ENCODE measurements at places on chromosomes 7 and 10.

DNA sequence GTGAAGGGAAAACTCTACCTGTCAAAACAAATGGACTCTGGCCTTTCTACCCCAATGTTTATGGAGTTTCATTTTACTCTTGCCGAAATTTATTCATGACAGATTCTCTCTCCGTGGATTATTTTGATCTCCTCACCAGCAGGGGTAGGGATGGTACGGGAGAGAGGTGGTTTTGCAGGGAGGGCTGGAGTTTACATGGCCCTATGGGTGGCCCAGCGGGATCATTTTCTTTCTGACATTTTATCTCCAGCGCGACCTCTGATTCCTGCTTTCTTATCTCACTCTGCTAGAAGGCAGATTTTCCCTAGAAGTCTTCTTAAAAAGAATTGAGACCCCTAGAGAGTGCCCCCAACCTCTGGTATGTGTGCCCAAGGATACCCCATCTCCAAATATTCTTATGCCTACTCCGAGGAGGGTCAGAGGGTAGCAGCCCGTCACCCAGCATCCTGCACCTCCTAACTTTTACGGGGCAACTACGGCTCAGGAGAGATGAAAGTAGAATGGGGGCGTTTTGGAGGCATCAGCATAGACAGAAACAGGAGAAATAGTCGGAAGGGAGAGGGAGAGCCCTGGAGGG lies 10.1 kb upstream of the GATA3 start:
- DNase-seq: no peak

DNA sequence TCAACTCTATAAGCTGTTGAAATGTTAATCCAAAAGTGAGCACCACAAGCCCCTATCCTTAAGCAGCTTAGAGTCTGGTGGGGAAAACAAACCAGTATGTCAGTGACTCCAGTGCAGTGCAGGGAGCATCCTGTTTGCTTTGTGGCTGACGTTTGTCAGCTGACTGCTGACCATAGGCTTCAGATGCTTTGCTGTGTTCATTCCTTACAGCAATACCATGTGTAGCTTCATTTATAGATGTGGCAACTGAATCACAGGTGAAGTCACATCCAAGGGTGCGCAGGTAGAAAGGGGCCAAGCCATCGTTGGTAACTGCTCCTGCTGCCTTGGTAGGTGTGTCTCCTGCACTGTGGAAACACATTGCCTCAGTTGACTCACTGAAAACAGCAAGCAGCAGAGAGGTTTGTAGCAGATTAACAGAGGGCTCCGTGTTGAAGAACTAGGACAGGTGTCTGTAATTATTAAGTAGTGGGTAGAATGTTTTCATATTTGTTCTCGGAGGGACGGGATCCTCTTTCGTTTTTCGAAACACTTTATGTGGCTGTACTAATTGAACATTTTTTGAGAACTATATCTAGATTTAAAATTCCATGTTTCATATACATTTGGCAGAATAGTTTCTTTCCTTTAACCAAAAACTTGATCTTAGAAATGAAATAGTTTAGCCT lies 2.0 kb downstream of the INSIG1 start:
- peak; percentile 15 for DNase-seq

- DNase-seq: no peak
Observed at GRCh38 chr10:132146271-132146671, 40.5 kb upstream of the DPYSL4 start.

DNA sequence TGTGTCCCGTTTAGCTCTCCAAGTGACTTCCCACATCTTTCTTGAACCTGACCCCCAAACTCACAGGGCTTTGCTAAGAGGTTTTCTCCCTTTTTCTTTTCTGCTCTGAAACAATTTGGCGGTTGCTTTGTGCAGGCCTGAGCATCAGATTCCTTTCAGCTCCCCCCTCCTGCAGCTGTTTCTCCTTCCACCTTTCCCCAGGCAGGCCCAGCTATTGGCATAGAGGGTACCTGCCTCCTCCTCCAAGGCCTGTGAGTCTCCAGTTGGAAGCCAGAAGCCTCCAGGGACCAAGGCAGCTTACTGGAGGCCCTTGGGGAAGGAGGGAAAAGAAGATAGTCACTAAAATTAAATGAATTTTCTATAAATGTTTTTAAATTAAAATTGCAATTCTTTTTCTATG lies 7.7 kb downstream of the VAX1 start:
- no peak for DNase-seq

- DNase-seq: peak; percentile 89
Observed at GRCh38 chr10:77111611-77112550, 525.7 kb downstream of the KCNMA1 start.

DNA sequence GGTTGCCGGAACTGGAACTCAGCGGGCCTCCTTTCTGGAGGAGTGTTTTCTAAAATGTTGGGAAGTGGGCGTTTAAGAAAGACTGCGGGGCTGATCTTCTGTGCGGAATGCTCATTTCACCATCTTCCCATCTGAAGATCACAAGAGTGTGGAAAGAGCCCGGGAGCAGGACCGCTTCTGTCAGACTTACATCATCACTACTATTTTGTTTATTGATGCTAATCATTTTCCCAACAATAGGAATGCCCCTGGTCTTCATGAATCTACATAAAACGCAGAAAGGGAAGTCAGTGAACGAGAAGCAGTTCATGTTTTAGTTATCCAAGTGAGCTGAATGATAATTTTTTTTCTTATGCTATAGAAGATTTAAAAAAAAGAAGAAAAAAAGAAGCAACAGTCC lies 447.8 kb upstream of the MKI67 start:
- DNase-seq: no peak

GRCh38 chr10:114758331-114758730 lies 63.2 kb upstream of the FHIP2A start:
- peak; percentile 25 for DNase-seq

- no peak for DNase-seq
Observed at GRCh38 chr7:121941830-121942229, 68.9 kb downstream of the PTPRZ1 start.

GRCh38 chr10:8096931-8097330 lies 42.4 kb downstream of the GATA3 start:
- no peak for DNase-seq

DNA sequence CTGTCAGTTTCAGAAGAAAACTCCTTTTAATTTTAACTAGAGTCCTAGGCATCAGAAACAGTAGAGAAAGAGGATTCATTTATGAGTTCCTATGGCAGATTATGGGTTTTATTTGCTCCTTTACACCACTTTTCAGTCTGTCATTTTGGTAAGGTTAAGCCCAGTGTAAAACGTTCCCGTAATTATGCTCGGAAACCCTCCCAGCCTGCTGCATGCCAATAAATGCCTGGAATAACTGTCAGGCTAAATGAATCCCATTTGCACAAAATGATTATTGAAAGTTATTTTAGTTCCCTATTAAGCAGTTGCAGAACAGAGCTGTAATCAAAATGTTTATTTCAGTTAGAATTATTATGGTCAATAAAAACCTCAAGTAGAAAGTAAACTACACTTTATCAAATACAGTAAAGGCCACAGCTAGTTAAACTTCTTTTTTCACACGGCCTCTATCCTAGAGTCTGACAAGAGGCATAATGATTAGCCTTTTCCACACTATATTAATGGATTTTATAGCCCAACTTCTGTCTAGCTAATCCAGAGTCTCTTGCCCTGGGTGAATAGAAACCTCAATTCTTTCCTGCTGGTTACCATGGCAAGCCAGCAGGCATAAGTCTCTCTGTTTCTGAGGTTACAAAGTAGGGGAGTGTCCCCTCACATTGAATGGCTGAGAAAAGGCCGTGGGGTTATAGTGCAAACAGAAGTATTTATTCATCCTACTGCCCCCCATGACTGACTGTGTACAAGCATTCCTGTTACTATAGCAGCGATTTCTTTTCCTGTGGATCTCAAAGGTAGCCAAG lies 80.8 kb upstream of the NPVF start:
- DNase-seq: no peak

GRCh38 chr10:113511419-113511818 lies 41.4 kb upstream of the HABP2 start:
- DNase-seq: no peak

DNA sequence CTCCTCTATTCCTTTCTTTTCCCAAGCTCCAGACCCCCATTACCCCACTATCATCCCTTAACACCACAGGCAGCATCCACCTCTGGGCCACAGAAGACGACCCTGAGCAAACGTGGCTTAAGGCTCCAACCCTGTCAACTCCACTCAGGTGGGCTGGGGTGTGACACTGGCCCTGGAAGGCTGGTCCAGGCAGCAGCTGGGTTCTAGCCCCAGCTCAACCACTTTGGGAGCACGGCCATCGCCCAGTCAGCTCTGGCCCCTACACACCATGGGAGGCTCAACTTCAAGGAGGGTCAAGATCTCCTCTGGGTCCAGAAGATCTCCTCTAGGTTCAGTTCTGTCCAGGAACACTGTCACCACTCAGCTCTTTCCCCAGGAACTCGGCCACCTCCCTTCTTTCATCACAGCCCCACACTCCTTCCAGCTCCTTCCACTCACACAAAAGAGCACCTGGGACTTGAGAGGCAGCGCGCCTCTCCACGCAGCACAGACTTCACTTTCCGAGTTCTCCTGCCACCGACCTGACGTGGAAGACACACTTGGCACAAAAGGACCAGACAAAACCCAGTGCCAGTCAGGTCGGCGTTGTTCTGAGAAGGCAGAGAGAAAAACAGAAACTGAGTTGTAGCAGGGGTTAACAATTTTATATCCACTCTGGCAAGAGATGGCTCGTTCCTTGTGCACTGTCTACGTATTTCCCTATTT lies 84.1 kb downstream of the CTBP2 start:
- DNase-seq: no peak

GRCh38 chr7:50145801-50146338 lies 52.8 kb upstream of the ZPBP start:
- DNase-seq: no peak

GRCh38 chr10:11186374-11186773 lies 168.7 kb downstream of the CELF2 start:
- no peak for DNase-seq

GRCh38 chr10:109964318-109964717 lies 41.0 kb upstream of the XPNPEP1 start:
- no peak for DNase-seq

DNA sequence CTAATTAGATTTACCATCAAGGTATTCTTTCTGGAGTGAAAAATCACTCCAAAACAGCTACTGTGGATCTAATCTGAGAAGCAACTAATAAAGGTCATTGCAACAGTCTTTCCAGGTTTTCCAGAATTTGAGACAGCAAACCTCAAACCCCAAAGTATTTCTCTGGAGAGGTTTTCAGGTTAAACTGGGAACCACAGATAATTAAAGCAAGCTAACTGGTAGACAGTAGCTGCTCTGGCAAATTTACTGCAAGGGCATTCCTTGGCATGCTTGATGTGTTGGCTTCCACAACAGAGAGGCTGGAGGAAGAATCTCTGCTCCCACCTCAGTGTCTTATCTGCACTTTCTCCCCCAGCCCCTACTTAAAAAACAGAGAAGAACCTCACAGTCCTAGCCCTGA lies 140.0 kb upstream of the NRBF2 start:
- no peak for DNase-seq

- no peak for DNase-seq
Observed at GRCh38 chr10:70847659-70848360, 32.1 kb downstream of the SGPL1 start.

DNA sequence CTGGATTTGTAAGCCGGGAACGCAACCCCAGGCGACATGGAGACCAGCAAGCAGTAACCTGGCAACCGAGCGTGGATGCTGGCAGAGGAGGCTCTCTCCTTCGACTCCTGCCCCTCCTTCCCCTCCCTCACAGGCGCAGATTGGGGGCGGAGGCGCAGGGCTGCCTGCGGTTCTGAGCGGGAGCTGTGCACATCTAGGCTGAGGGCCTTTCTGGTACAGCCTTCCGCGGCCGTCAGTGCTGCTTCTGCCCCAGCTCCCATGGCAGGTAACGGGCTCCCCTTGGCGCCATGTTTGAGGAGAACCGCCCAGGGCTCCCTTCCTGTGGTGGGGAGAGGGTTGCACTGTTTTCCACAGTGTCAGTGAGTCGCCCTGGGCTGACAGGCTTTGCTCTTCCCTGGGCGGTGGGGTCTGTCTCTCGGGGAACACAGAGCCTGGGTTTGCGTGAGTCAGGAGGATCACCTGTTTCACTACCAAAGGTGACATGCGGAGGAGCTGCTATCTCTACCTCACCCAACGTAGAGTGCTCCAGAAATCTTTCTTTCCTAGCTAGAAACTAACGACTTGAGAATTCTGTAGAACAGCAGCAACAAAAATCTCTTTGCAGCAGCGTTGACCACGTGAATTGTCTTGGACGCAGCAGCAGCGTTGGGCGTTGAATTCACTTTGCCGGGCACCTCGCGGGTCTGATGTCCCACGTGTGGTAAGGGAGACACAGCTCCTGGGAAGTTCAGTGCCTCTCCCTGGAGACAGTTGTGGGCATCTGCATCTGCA lies 154.8 kb upstream of the COBL start:
- DNase-seq: no peak

- no peak for DNase-seq
Observed at GRCh38 chr7:7294911-7295310, 112.6 kb downstream of the C1GALT1 start.

- DNase-seq: peak; percentile 63
Observed at GRCh38 chr7:30563326-30563942, 31.2 kb upstream of the GARS1 start.

DNA sequence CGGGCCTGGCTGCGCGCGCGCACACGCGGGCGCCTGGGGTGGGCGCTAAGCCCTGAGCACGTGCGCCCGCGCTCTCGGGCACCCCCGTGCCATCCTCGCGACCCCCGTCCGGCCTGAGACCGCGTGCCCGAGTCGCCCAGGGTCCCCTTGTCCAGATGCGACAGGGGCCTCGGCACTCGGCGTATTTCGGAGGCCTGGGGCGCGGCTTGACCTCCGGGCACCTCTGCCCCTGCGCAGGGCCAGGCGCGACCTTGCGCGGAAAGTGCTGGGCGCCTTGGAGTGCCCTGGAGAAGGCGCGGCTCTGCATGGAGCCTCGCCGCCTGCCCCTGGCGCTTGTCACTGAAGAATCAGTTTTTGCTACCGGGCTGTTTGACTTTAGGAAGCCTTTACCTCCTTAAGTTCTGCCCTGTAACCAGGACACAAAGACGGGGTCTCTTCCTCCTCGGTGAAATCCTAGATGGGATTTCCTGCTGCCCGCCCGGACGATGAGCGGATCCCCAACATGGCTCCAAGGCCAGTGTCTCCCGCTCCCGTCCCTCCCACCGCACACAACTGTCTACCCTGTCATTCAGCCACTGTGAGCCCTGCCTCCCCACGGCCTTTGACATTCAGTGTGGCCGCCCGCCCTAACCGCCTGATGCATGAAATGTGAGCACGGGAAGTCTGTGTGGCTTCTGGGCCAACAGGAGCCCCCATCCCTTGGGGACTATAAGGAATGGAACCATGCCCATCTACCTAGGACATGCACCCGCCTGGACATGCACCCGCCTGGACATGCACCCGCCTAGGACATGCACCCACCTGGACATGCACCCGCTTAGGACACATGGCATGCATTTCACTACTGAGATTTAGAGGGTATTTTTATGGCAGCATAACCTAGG lies 1.1 kb upstream of the STK32C start:
- no peak for DNase-seq

DNA sequence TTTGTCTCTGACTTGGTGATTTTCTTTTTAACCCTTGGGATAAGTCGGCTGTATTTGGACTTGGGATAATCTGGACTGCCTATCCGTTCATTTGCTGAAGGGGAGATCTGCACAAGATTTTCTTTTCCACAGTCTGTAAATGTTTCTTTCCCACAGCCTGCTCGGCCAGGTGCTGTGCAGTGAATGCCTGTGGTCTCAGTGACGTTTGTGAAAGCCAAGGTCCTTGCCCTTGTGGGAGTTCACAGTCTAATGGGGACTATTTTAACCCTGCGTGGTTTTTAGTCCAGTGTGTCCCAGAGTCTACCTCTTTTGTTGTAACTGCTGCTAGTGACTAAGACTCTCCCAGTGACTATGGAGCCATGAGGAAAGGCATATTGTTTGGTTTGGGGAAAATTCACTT lies 8.9 kb downstream of the PNLIP start:
- no peak for DNase-seq

Measured in kidney glomerular epithelial cell (primary cell).